Chondrocyte (in vitro differentiated cells): ENCODE measurements at places on chromosomes 12 and 14.

GRCh38 chr14:52522581-52523345 lies 29.5 kb downstream of the TXNDC16 start:
- peaks cover 2% of the 10 kb centered on the region for H3K36me3 ChIP-seq
- peaks cover 28% of the 10 kb centered on the region for H3K4me1 ChIP-seq
- no peak for DNase-seq
- peak overlapping the region; percentile 30 for H3K27ac ChIP-seq
- no peaks in the 10 kb centered on the region for H3K27me3 ChIP-seq

DNA sequence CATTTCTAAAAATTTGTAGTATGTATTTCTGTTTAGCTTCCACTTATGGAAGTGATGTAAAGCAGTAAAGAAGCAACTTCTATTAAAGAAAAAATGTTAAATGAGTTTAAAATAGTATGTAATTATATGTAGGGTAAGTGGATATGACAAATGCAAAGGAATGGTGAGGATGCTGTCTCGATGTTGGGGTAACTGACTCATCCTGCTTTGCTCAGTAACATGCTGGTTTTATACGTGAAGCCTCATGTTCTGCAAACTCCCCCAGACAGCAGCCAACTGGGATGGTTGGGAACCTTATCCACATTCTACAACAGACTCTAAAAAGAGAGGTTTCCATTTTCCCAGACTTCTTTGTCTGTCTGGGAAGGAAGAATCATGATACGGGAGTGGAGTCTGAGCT lies 1006.4 kb upstream of the TMEM132C start:
- no peak overlapping the region for H3K4me3 ChIP-seq
- peaks cover 2% of the 10 kb centered on the region for H3K27me3 ChIP-seq

- H3K27ac ChIP-seq: no peak overlapping the region
- peaks cover 8% of the 10 kb centered on the region for H3K4me1 ChIP-seq
- no peak for DNase-seq
- H3K36me3 ChIP-seq: no peaks in the 10 kb centered on the region
These were observed 255.0 kb downstream of the AKAP6 start for GRCh38 chr14:32584079-32584478.

- no peak overlapping the region for H3K4me3 ChIP-seq
- H3K4me1 ChIP-seq: peaks cover 17% of the 10 kb centered on the region
These were observed 58.2 kb upstream of the BEGAIN start for GRCh38 chr14:100645196-100645981.

DNA sequence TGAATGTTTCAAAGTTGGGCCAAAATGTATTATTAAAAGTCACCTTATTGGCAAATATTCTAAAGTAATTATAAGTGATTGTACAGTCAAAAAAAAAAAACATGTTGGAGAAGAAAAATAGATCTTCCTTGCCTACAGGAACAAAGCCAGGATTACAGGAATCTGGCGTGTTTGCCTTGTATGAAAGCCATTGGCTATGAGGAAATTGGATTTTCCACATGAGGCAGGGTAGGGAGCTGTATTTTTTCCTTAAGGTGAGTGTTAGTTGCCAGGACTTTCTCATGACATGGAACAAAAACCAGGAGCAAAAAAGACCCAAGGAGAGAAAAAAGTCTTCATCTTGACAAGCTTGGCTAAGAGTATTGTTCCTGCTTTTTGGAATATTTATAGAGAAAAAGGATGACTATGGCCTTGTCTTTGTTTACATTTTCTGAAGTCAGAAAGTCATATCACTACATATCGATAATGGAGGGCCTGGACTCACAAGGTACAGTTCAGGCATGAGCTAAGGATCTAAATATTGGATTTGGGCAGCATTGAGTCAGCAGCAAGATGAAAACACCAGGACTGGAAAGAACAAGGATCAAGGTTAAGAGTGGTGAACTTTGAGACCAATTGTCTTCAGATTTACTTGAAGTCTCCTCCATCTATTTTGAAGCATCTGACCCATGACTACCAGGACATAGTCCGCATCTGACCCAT lies 68.4 kb upstream of the FLRT2 start:
- H3K27me3 ChIP-seq: no peaks in the 10 kb centered on the region
- no peaks in the 10 kb centered on the region for H3K36me3 ChIP-seq
- DNase-seq: no peak
- peaks cover 8% of the 10 kb centered on the region for H3K4me1 ChIP-seq

DNA sequence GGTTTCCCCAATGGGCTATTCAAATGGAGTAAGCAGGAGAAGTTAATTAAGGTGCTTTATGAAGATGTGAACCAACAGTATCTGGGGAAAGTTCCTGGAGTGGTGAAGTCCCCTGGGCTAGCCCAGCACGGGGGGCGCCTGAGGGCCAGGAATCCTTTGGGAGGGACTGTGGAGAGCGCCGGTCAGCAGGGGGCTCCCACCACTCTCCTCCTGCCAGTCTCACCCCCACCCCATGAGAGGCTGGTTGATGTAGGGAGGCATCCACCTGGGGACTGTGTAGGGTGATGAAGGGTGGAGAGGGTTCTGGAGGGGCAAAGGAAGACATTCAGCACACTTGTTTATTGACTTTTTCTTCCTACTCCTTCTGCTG lies 4.4 kb downstream of the CEBPE start:
- peak overlapping the region; percentile 24 for H3K27ac ChIP-seq
- peaks cover 8% of the 10 kb centered on the region for H3K4me1 ChIP-seq
- no peak for DNase-seq
- no peaks in the 10 kb centered on the region for H3K27me3 ChIP-seq
- no peaks in the 10 kb centered on the region for H3K36me3 ChIP-seq

GRCh38 chr14:52494444-52494843 lies 57.9 kb downstream of the TXNDC16 start:
- no peaks in the 10 kb centered on the region for H3K4me1 ChIP-seq
- H3K36me3 ChIP-seq: peaks cover 7% of the 10 kb centered on the region
- no peak overlapping the region for H3K27ac ChIP-seq

- H3K36me3 ChIP-seq: no peaks in the 10 kb centered on the region
- no peaks in the 10 kb centered on the region for H3K27me3 ChIP-seq
- H3K27ac ChIP-seq: no peak overlapping the region
- peaks cover 21% of the 10 kb centered on the region for H3K4me1 ChIP-seq
These were observed 457.7 kb upstream of the SYT1 start for GRCh38 chr12:78406828-78407227.

DNA sequence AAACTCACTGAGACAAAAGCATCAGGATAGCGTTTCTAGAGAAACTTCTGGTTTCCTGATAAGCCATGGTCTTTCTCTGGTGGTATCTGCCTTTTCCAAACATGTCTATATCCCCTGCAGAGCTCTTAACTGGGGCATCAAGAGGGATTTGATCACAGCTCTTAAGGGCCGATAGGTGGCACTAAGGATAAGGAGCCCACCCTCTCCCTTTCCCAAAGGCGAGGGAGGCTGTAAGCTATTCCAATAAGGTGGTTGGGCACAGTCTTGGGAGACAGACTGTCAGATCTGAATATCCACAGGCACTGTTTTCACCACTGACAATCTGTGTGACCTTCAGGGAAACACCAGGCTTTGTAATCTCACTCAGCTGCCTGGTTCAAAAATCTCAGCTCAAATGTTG lies 206.0 kb downstream of the ADGRD1 start:
- no peak overlapping the region for H3K27ac ChIP-seq
- no peak overlapping the region for H3K4me3 ChIP-seq
- no peaks in the 10 kb centered on the region for H3K36me3 ChIP-seq
- peaks cover 14% of the 10 kb centered on the region for H3K27me3 ChIP-seq

- H3K4me1 ChIP-seq: peaks cover 19% of the 10 kb centered on the region
- DNase-seq: no peak
- peaks cover 10% of the 10 kb centered on the region for H3K36me3 ChIP-seq
- peak overlapping the region; percentile 94 for H3K27ac ChIP-seq
These were observed 1.4 kb downstream of the C1RL start for GRCh38 chr12:7107636-7108002.

DNA sequence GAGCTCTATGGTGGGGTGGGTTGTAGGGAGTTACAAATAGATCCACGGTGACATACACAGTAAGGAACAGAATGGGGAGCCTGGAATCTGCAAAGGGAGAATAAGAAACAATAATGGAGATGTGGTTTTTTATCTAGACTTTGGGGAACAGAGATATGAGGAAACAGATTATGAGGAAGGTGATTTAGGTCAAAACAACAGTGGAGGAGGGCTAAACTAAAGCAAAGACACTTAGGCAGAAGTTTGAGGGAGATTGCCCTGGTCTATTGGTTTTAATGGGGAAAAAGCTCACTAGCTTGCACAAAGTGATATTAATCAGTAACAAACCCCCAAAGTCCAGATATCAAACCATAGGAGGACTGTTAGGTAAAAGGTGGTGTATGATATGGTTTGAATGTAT lies 144.5 kb upstream of the DYRK2 start:
- peaks cover 3% of the 10 kb centered on the region for H3K27me3 ChIP-seq
- no peak overlapping the region for H3K4me3 ChIP-seq
- DNase-seq: no peak

DNA sequence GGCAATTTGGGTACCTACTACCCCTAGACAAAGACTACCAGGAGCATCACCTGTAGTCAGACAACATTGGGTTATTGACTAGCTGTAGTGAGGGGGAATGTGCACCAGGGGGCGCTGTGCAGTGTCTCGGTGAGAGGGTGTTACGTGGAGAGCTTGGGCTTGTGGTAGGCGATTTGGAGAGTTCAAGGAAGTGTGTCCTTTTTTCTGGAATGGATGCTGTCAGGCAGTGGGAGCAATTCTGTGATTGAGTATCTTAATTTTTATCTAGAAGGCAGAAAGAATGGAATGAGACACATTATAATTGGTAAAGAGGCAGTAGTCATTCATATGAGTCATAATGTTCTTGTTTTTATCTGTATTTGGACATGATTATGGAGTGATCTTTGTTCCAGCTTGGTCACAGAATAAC lies 187.7 kb downstream of the GALC start:
- no peaks in the 10 kb centered on the region for H3K4me1 ChIP-seq
- H3K4me3 ChIP-seq: no peak overlapping the region
- DNase-seq: no peak

DNA sequence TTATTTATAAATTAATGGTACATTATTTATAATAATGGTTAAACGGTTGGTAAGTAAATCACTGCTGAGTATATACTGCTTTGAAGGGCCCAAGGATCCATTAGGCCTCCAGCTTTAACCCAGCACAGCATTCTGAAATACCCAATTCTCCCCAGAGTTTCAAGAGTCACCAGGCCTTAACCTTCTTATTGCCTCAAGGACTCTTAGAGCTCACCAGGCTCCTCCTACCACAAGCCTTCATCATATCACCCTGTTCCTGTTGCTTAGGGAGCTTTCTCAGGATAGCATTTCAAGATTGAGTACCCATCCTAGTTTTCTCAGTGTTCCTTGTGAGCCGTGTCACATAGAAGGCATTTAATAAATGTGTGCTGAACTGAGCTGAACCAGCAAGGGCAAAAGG lies 242.5 kb downstream of the FBXL14 start:
- no peaks in the 10 kb centered on the region for H3K27me3 ChIP-seq
- H3K4me3 ChIP-seq: no peak overlapping the region
- peak overlapping the region; percentile 76 for H3K27ac ChIP-seq
- no peak for DNase-seq

GRCh38 chr14:81946375-81946774 lies 412.7 kb upstream of the SEL1L start:
- DNase-seq: no peak
- H3K27ac ChIP-seq: no peak overlapping the region
- no peaks in the 10 kb centered on the region for H3K27me3 ChIP-seq
- H3K36me3 ChIP-seq: no peaks in the 10 kb centered on the region
- H3K4me1 ChIP-seq: no peaks in the 10 kb centered on the region

GRCh38 chr12:49967777-49968250 lies 4.9 kb upstream of the AQP6 start:
- peaks cover 8% of the 10 kb centered on the region for H3K27me3 ChIP-seq
- H3K36me3 ChIP-seq: no peaks in the 10 kb centered on the region
- H3K4me3 ChIP-seq: peak overlapping the region; percentile 22
- H3K4me1 ChIP-seq: peaks cover 7% of the 10 kb centered on the region

DNA sequence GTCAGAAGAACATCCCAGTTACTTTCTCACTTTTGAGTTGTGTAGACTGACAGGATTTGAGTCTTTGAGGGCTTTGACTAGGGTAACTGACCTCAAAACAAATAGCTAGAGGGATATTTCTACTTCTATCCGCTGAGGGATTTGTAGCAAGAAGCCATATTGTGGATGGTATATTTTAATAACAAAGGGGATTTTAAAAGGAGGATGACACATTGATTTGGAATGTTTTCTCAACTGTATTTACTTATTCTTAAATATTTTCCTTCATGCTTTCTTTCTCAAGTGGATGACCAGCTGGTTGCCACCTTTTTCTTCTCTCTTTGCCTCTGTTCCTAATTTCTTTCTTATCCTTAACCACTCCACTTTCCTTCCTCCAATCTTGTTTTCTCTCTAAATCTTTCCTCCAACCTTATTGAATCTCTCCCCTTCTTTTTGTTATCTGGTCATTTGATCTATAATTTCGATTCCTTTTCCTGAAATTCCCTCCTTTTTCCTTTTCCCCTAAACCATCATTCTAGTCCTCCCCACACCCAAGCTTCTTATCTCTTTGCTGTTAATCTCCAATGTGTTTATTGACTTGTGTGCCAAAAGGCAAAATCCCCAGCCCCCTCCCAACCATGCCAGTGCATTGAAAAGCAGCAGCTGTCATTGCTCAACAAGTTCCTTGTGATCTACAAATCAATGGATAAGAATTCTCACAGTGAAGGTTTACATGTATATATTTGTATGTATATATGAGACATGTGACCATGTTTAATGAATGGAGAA lies 411.6 kb downstream of the RAD51B start:
- H3K27me3 ChIP-seq: no peaks in the 10 kb centered on the region
- DNase-seq: no peak
- no peak overlapping the region for H3K27ac ChIP-seq
- no peaks in the 10 kb centered on the region for H3K4me1 ChIP-seq
- H3K4me3 ChIP-seq: no peak overlapping the region

- H3K27me3 ChIP-seq: peaks cover 4% of the 10 kb centered on the region
- no peak for DNase-seq
- no peaks in the 10 kb centered on the region for H3K4me1 ChIP-seq
- H3K4me3 ChIP-seq: no peak overlapping the region
- H3K36me3 ChIP-seq: no peaks in the 10 kb centered on the region
- H3K27ac ChIP-seq: no peak overlapping the region
These were observed 160.5 kb downstream of the ANO2 start for GRCh38 chr12:5784462-5785130.
